ENCODE measurements at places on chromosomes 2 and 18.

DNA sequence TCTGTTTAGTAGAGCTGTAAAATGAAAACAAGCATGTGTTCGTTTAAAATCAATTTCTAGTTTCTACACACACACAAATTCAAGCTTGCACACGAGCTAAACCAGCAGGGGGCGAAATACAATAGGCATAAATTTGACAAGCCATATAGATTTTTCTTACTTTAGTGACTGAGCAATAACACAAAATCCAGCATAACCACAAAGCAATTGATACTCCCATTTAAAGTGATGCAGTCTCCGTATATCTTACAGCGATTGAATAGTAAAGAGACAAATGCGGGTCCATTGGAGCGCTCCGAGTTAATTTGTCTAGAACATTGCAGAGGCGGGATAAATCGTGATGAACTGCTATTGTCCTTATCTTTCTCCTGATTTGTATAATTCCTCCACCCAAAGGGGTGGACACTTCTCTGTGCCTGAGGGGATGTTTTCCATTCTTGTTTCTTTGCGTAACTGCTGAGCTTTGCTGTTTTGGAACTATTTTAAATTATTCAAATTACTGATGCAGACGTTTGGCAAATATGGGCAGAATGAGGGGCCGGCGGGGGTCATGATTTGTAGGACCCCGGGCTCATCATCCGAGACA, 1.2 kb upstream of the AFTPH start:
- H3K4me3 ChIP-seq, result peak overlapping the region; percentile 98
- H3K27me3 ChIP-seq, result peaks cover 13% of the 10 kb centered on the region
- peaks cover 12% of the 10 kb centered on the region for H3K4me1 ChIP-seq
- H3K27ac ChIP-seq, result no peak overlapping the region
- H3K36me3 ChIP-seq, result no peaks in the 10 kb centered on the region

DNA sequence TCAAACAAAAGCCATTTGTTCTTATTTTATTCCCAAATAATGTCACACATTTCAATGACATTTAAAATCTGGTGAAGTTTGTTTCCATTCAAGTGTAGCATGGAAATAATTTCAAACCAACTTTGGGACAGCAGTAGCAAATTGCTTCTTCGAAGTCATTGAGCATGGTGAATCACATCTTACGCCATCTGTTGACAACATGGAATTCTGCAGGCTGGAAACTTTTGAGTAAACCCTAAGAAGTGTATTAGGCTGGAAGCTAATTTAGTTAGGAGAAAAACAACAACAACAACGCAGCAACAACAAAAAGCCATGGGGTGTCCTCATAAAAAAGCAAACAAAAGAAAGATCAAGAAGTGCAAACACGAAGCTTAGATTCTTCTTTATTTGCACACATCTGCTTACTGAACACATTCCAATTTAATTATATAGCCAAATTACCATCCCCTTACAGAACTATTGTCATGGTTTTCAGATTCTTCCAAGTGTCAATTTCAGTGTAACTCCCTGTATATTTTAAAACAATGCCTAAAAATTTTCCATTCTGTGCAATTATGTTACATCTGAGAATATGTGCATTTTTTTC, 659.0 kb upstream of the CDH7 start:
- no peaks in the 10 kb centered on the region for H3K27me3 ChIP-seq
- H3K36me3 ChIP-seq, result no peaks in the 10 kb centered on the region
- DNase-seq, result no peak
- no peak overlapping the region for H3K27ac ChIP-seq
- H3K4me3 ChIP-seq, result no peak overlapping the region
- H3K4me1 ChIP-seq, result no peaks in the 10 kb centered on the region

GRCh38 chr2:181419129-181419855, 37.9 kb upstream of the ITGA4 start:
- no peak overlapping the region for H3K27ac ChIP-seq
- H3K27me3 ChIP-seq, result no peaks in the 10 kb centered on the region
- H3K36me3 ChIP-seq, result no peaks in the 10 kb centered on the region
- H3K4me3 ChIP-seq, result no peak overlapping the region
- H3K4me1 ChIP-seq, result no peaks in the 10 kb centered on the region

DNA sequence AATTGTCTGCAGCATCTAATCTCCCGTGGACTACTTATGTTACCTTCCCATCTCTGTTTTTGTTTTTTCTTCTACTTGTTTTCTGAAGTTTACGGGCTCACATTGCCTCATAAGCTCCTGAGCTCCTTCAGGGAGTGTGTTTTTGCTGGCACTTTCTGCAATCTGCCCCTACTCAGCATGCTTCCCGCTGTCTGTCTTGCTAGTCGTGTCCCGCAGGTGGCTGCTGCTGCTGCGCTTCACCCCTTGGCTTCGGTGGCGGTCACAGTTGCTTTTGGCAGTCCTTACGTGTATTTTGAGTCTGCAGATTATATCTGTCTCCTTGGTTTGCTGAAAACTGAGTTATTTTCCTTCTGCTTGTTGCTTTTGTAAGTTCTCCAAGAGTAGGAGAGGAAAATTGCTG, 37.3 kb downstream of the FER1L5 start:
- no peaks in the 10 kb centered on the region for H3K36me3 ChIP-seq
- peaks cover 12% of the 10 kb centered on the region for H3K27me3 ChIP-seq
- no peak overlapping the region for H3K27ac ChIP-seq
- no peak overlapping the region for H3K4me3 ChIP-seq
- peak; percentile 17 for DNase-seq

DNA sequence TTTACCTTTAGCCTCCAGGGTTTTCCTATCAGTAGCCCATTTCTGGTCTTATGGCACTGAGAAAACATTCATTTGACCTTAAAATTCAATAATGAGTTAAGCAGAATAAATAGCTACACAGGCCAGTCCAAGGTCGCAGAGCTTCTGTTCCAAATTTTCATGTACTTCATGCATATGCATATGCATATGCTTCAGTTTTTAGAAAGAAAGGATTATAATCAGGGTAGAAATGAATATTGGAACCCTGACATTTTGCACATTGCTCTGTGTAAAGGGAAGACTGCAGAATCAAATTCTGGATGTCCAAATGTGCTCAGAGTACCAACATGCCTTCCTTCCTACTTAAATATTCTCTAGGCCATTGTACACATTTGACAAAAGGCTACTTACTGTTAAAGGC, 104.9 kb downstream of the DPP4 start:
- DNase-seq, result no peak
- no peaks in the 10 kb centered on the region for H3K36me3 ChIP-seq
- H3K4me3 ChIP-seq, result no peak overlapping the region
- H3K27me3 ChIP-seq, result no peaks in the 10 kb centered on the region
- peaks cover 4% of the 10 kb centered on the region for H3K4me1 ChIP-seq
- H3K27ac ChIP-seq, result no peak overlapping the region

DNA sequence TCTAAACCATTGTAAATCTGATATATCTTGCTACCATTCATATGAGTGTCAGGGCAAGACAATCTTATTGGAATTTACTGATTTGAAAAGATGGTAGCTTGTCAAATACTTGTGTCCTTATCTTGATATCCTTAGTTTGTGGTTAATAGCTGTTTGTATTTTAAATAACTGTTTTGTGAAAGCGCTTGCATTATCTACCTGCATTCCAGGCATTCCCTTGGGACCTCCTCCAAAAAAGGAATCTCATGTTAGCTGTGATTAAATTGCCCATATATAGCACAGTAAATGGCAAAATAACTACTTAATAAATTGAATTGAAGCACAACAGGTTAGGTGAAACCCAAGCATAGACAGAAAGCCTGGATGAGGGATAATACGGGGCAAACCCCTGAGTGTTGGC, 13.9 kb downstream of the CNTNAP5 start:
- no peaks in the 10 kb centered on the region for H3K36me3 ChIP-seq
- H3K27ac ChIP-seq, result no peak overlapping the region
- no peak for DNase-seq
- H3K4me1 ChIP-seq, result no peaks in the 10 kb centered on the region
- H3K4me3 ChIP-seq, result no peak overlapping the region

DNA sequence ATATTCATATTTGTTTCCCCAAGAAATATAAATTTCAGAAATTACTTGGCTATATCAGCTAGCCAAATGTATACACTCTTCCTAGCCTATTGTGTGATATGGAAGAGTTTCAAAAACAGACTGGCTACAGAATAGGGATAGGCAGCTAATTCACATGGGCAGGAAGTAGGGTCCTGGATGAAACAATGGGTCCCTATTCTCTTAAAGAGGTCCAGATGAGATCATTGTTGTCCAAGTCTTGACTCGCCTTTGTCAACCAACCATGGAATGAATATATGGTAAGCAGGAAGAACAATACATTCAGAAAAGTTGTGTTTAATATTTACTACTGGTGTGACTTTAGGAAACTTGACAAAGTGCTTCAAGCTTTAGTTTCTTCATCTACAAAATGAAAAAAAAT, 319.9 kb downstream of the NBAS start:
- H3K27me3 ChIP-seq, result no peaks in the 10 kb centered on the region
- peaks cover 11% of the 10 kb centered on the region for H3K4me1 ChIP-seq
- no peak overlapping the region for H3K4me3 ChIP-seq
- H3K36me3 ChIP-seq, result no peaks in the 10 kb centered on the region
- H3K27ac ChIP-seq, result peak overlapping the region; percentile 25

DNA sequence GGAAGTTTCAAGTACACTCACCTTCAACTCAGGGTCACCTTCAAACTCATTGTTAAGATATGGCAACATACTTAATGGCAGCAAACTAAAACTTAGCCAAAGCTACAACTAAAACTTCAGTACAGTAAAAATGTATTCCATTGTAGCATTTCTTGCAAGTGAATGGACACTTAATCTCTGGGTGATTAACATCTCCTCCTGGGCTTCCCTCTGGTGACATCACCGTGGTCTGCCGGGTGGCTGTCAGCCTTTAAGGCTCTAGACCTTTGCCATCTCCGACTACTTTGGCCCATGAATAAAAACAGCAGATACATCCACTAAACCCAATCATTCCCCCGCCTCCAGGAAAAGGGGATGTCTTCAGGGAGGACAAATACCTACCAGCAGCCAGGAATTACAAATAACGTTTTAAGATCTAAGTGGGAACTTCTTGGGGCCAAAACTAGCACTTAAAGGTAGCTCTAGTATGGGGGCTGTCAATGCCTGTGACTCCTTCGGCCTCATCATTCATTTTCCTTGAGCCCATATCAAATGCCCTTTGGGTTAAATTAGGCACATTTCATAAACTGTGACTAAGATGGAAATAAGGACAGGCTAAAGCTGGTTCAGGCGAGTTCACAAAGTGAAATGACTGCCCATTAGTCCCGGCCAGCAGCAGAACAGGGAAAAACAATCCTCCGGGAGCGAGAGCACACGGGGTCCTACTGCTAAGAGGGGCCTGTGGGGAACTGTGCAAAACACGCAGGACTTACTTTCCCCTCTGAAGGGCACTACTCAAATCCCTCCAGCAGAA, 1.1 kb downstream of the TFCP2L1 start:
- no peak overlapping the region for H3K27ac ChIP-seq
- H3K36me3 ChIP-seq, result no peaks in the 10 kb centered on the region
- no peak for DNase-seq
- no peaks in the 10 kb centered on the region for H3K4me1 ChIP-seq
- no peak overlapping the region for H3K4me3 ChIP-seq

DNA sequence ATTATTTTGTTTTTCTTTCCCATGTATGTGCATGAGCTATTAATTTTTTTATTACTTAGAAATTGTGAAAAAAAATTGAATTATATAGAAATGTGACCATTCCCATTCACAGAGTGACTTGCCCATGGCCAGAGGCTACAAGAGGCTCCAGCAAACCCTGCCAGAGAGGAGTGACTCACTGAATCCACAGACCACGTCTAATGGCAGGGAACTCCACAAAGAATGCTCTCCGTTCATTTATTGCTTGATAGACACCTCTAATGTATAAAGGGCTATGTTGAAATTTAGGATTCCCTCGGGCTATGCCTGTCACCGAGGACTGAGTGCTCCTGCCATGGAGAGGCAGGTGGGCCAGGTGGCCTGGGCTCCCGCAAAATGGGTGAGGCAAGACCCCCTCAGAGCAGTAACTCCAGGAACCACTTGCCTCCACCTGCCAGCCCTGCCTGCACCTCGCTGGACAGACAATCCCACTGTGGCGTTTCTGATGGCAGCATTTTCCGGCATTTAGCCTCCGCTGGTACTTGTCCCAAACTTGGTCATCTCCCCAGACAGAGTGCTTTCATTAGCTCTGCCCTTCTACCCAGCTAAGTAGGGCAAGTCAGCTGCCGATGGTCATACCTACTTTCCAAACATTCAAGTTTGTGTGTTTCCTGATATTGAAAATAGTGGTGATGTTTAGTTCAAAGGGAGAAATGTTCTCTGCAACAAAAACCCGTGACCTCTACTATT, 200.3 kb downstream of the PRKCE start:
- H3K27me3 ChIP-seq, result no peaks in the 10 kb centered on the region
- no peak overlapping the region for H3K27ac ChIP-seq
- peaks cover 8% of the 10 kb centered on the region for H3K4me1 ChIP-seq

DNA sequence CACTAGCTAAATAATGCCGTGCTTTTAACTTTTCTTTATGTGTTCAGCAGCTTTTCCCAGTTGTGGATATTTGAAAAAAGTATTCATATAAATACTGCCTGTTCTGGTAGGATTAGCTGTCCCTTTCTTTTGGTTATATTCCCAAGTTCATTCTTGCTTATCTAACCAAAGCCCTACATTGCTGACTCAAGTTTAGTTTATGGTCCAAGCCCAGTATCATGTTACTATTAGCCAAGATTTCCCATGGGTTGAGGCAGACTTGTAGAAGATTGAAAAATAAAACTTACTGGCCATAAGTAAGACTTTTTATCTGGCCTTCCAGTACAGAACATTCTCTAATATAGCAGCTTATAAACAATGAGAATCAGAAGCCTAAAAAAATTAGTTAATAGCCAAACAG, 49.7 kb upstream of the NFE2L2 start:
- H3K27me3 ChIP-seq, result no peaks in the 10 kb centered on the region
- H3K4me3 ChIP-seq, result no peak overlapping the region
- H3K27ac ChIP-seq, result no peak overlapping the region
- DNase-seq, result no peak
- H3K4me1 ChIP-seq, result no peaks in the 10 kb centered on the region
- H3K36me3 ChIP-seq, result no peaks in the 10 kb centered on the region

DNA sequence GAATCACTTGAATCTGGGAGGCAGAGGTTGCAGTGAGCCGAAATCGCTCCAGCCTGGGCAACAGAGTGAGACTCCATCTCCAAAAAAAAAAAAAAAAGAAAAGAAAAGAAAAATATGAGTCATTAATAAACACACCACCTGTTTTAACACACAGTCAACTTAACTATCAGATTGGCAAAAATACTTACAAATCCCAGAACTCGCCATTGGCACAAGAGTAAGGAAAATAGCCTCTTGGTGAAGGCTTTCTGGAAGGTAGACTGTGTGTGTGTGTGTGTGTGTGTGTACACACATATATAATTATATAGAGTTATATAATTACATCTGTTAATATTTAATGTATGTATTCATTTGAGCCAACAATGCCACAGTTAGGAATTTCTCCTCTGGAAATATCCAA, 63.7 kb upstream of the UXS1 start:
- no peak overlapping the region for H3K27ac ChIP-seq
- H3K4me1 ChIP-seq, result no peaks in the 10 kb centered on the region
- no peak for DNase-seq
- no peak overlapping the region for H3K4me3 ChIP-seq
- H3K27me3 ChIP-seq, result no peaks in the 10 kb centered on the region

Data from endothelial cell of umbilical vein (primary cell).